ENCODE measurements at places on chromosomes 5 and 9.

DNA sequence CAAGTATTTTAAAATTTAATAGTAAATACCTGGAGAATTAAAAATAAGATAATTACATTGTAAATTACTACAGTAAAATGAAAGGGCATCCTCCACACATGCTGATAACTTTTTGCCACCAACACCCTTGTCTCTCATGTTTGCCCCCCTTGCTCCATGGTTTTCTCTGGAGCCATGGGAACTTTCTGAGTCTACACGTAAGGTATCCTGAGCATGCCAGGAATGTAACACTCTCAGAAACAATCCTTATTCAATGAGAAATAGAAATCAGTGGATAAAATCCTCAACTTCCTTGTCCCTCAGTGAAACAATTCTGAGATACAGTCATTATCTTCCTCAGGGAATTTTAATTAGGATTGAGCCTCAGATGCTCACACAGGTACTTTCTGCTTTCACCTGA lies 108.9 kb downstream of the IZUMO3 start:
- DNase-seq: no peak

DNA sequence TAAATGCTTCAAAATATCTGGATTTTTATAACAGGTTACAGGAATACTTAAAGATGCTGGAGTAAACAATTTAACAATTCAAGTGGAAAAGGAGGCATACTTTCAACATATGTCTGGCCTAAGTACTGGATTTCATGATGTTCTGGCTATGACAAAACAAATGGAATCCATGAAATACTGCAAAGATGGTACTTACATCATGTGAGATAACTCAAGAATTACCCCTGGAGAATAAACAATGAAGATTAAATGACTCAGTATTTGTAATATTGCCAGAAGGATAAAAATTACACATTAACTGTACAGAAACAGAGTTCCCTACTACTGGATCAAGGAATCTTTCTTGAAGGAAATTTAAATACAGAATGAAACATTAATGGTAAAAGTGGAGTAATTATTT lies 35.6 kb downstream of the SLC30A5 start:
- DNase-seq: no peak

GRCh38 chr9:87178302-87178701 lies 231.0 kb upstream of the GAS1 start:
- no peak for DNase-seq

DNA sequence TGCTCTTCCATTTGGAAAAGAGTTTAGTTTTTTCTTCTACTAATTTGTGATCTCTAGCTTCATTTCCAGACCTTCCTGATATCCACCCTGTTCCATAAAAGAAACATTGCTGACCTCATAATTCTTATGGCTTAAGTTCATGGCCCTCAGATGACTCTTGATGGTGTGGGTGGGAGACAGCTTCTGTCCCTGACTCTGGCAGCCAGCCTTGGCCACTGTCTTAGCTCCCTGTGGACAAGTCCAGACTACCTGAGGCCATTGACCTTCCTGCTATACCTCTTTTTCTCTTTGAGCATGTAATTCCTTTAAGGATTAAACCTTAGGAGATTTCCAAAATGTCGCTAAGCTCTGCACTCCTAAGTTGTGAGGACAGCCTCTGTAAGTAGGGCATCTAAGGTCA lies 101.1 kb upstream of the DAP start:
- no peak for DNase-seq

DNA sequence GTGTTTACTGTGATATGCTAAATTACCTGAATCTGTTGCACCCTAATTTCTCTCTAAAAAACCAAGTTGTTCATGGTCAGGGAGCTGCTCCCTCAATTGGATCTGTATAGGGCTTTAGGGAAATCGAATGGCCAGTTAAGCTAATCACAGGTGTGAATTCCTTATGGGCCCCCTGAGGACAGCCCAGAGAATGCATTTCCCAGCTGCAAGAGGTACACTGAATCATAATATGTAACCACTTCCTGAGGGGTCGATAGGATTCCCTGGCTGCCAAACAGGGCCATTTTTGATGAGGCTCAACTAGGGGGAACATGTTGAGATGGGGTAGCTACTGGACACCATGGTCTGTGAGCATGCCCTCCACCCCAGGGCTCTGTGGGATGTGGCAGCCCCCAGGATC lies 478.6 kb downstream of the CCDC171 start:
- no peak for DNase-seq

DNA sequence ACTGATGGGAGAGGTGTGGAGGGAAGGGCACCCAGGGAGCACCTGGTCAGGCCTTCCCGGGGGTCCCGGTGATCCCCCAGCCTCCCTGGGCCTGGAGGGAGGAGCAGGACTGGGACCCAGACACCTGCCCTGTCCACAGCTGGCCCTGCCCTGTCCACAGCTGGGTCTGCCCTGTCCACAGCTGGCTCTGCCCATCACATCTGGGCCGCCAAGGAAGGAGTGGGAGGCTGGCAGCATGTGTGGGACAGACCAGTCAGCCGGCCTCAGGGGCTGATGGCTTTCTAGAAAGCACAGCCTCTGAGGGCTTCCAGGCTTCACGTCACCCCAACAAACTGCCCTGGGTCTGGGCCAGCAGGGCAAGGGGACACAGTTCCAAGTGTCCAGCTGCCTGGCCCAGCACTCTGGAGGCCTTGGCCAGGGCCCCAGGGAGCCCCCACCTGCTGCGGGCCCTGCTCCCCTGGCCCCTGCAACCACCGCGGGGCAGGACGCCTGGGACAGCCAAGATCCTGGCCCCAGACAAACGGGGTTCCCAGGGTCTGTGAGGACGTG lies 12.2 kb downstream of the DNLZ start:
- no peak for DNase-seq

DNA sequence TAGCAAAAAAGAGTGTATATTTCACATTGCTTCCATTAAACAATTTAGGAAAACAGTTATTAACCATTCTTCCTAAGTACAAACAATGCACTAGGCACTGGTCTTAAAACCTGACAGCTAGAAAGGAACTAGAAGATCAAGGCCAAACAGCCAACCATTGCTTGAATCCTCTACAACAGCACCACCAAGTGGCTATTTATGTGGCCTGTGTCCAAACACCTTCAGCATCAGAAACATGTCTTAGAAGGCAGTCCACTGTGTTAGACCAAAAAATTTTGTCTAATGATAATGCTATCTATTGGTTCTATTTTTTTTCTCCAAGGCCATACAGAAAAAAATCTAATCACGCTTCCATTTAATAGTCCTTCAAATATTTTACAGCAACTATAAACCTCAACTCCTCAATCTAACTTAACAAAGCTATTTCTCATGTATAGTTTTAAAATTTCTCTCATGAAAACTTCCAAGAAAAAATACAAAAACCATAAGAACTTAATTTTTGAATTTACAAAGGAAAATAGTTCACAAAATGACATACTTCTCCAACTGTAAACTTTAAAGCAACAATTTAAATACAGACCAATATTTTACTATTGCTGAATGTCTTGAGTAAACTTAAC lies 36.1 kb downstream of the CAAP1 start:
- DNase-seq: peak; percentile 3

GRCh38 chr9:16282216-16282615 lies 588.3 kb downstream of the BNC2 start:
- DNase-seq: no peak

- DNase-seq: no peak
These were observed 173.5 kb upstream of the FOXD4L5 start for GRCh38 chr9:65458465-65458864.

DNA sequence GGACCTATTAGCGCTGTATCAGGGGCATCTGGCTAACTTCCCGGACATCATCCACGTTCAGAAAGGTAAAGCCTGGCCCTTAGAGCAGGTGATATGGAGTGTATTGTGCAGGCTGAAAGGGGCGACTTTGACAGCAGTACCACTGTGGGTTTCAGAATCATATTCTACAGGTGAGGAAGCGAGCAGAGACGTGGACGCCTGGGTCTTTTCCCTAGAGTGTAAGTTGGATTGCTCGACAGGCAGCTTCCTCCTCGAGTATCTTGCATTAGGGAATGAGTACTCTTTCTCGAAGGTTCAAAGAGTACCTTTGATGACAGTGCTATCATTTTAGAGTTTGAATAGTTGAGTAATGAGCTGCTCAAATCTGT lies 1.9 kb downstream of the SNX18 start:
- DNase-seq: no peak

DNA sequence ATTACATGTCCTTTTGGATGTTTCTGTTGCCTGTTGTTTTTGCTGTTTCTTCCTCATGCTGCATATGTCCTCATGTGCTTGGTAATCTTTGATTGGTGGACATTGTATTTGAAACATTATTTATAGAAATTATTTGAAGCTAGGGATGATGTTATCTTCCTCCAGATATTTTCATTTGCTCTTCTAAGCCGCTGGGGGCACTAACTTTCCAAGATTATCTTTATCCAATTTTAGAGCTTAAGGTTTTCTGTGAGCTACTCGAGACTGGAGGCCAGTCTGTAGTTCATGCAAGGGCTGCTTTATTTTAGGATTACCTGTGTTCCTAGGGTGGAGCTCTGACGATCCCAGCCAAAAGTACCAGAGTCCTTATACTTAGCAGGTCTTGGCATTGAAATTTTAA lies 40.9 kb downstream of the STX17 start:
- no peak for DNase-seq

DNA sequence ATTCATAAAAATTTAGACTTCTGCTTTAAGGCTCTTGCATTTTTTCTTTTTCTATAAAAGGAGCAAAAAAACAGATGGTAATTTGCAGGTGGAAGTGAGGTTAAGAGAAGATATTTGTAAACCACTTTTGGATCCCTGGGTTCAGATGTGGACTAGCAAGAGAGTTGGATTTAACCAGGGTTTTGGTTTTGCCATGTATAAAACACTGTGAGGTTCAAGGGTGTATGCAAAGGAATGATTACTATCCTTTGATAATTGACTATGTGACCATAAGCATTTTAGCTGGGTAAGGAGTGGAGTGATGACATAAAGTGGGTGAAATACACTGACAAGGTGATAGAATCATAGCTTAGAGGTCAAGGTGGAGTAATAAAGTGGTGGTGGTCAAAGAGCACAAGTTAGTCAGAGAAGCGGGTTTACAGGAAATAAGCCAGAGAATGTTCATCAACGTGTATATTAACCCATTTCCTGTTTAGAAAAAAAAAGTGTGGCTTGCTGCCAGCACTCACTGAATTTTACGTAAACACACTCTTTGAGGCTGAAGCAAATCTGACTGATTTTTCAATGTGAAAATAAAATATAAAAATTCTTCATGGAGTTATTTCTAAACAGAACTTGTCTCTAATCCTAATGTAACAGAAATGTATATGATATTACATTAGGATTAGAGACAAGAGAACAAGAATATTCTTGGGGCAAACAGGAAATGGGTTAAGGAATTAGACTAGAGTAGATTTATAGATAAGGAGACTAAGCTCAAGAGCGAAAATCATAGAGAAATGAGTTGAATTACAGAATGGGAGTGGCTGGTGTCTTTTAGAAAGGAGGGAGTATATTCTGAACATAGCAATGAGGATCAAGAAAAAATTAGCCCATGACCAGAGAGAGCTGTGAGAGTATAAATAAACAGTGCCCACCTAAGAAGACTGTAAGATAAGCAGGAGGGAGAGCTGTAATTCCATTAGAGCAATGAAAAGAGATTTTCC lies 74.5 kb downstream of the CDKN2A start:
- no peak for DNase-seq

GRCh38 chr9:8764051-8764450 lies 964.5 kb upstream of the DMAC1 start:
- DNase-seq: no peak

DNA sequence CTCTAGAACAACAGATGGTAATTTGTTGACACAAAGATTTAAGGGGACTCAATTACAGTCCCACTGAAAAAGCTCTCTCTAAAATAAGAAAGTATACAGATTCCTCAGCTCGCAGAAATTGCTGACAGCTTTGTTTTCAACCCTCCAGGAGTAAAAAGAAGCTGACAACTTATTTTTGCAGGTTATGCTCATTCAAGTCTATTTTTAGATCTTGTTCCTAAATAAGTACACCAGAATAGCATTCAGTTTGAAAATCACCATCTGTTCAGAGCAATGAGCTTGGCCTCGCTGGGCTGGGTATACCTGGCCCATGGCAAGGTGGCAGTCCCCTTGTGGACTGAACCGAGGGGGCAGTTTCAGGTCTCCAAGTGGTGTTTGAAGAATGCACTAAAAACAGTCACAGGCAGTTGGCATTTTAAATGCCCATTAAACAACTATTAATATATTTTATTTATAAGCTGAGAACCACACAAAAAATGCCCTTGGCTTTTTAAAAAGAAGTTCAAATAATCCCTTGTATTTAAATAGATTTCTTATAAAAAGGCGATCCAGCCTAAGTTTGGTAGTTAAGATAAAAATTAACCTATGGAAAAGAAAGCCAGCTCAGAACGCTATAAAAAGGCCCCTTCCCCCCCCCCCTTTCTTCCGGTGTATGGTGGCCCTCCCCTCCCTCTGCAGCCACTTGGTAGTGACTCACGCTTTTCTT lies 169.2 kb downstream of the AUH start:
- DNase-seq: peak; percentile 75

GRCh38 chr5:77560677-77561263 lies 68.7 kb upstream of the WDR41 start:
- no peak for DNase-seq

DNA sequence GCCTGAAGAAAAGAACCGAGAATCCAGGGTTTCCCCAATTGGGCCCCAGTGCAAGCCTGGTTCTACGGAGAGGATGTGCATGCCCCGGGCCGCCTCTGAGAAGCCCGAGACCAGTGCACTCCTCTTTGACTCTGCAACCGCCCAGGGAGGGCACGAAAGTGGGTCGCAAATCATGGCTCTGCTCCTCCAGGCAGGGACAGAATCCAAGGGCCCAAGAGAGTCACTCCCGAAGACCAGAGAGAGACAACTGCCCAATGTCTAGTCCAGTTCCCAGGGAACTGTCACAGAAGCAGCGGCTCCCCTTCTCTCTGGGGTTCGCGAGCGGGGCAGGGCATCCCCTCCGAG lies 107.8 kb downstream of the PSD2 start:
- DNase-seq: no peak

GRCh38 chr9:127133739-127134167 lies 11.3 kb upstream of the ANGPTL2 start:
- no peak for DNase-seq

Data from DMS 273 treated with DMSO at 0.1 percent for 48 hours (cell line).